Large intestine (tissue), 12 donors: ENCODE measurements at places on chromosomes 7 and 10.

DNA sequence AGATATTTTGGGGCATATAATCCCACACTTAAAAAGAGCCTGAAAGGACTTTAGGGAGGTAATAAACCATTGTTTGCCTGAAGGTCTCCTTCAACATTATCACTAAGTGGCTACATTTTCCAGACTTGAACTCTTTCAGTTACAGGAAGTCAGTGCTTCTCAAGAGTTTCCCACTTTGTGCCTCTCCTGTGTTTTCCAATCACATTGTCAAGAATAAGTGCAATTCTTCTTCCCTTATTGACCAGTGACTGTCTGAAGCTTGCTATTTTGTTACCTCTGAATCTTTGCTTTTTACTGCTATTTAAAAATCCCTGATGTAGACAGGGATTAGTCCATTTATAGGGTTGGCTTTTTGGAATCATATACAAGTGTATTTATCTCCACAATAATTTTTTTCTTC lies 346.7 kb upstream of the ANKRD30A start:
- DNase-seq: no peak

DNA sequence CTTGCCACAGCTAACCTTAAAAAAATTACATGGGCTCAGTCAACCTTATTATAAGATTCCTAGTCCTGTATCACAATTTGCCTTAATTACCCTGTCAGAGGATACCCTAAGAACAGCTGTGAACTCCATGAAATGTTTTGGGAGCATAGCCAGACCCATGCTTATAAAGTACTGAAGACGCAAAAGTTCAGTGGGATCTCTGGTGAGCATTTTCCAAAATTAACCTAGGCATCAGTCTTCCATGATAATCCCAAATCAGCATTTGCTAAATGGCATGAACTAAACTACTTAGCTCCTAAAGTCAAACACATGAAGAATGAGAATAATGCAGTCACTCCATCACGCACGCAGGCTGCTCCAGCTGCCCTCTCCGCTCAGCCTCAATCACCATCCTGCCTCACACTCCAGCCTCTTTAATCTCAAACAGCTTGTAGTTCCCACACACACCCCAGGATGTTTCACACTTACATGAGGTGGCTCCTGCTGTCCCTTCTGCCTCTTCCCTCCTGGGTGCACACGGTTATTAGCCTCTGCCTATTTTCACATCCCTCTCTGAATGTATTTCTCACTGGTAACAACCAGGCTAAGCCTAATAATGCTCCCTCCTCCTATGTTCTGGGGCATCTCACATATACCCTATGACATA lies 15.3 kb downstream of the IGF2BP3 start:
- no peak for DNase-seq

DNA sequence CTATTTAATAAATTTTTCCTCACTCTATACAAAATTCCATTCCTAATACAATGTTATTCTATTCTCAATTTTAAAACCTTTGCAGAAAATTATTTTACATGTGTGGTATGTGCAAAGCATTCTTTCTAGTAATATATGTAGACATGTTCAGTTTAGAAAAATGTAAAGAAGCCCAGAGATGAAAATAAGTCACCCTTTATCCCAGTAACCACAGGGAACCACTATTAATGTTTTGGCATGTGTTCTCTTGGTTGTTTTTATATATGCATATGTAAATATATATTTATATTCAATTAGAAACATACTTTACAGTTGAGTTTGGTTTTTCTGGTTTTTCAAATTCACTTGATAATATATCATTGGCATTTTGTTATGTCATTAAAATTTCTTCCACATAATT lies 14.8 kb upstream of the GLCCI1 start:
- DNase-seq: no peak

DNA sequence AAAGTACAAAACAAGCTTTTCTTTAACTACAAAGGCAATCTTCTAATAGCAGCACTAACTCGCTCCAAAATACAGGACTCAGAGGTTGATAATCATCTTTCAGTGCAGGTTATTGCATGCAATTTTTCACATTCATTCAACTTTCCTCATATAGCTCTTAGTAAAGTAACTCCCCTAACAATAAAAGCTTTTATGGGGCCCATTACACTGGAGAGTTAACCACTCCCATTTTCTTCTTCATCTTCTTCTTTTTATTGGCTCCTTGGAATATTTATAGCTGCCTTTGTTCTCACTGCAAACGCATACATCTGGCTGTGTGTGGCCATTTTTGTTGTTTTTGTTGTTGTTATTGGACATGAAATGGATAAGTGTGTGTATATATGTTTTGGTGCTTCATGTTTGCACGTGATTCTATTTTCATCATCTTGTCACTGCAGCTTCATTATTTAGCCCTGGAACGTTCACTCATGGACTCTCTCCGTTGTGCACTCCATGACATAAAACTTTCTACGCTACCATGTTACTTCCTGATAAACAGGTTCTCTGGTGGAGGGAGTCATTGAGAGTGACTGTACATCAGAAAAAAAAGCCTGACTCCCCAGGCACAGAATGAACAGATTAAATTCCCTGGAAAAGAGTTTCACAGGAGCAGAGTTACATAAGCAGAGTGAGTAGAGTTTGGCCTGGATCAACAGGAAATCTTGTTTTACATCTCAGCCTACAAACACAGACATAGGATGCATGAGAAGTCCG lies 236.4 kb upstream of the SP4 start:
- DNase-seq: no peak

DNA sequence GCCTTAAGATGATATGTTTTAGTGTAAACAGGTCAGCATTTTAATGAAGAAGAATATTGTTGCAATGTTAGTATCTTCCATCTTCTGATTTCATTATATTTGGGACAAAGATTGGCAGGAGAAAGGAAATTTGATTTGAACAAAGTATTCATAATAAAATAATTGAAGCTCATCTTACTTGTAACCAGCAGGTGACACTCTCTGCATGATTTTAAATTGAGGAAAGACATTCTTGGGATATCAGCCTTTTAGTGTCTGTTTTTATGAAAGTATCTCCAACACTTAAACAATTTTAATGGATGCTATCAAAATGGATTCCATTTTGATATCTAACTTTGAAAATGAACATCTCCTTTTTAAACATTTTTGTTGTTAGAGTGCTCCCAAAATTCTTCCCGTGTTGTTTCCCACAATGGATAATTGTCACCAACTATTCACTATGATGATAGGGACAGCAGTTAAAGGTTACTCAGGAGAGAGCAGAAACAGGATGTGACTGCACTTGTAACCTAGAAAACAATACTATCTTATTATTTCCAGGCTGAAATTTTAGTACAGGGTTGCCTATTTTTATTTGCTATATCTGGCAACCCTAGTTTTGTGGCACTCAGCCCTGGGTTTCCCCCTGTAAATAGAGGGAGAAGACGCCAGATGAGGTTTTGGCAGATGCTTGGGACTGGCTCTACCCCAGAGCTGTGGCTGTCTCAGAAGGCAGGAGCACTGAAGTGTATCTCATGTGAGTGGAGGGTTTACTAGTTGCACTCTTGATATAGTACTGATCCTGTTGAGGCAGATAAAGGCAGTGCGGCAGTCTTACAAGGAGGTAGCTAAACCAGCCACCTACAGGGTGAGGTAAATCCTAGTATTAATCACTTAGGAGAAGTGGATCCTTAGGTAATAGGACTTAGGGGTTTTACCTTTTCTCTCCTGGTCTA lies 31.0 kb upstream of the ABCB4 start:
- DNase-seq: no peak

DNA sequence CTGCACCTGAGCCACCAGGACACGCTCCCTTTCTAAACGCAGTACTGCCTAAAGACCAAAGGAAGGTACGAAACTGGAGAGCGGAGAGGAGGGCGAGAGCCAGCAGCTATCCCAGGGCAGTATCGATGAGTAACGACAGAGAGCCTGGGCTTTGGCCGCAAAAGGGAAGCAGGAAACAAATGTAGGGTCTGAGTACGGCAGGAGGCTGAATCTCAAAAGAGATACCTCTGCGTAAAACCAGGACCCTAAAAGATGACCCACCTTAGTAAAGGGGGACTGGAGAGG lies 20.4 kb downstream of the PARP12 start:
- no peak for DNase-seq

GRCh38 chr7:2567679-2568278 lies 9.0 kb downstream of the IQCE start:
- DNase-seq: no peak

GRCh38 chr7:118615-119391 lies 73.6 kb upstream of the FAM20C start:
- no peak for DNase-seq

- DNase-seq: no peak
Measured at GRCh38 chr10:4281190-4281825, 496.3 kb upstream of the KLF6 start.

DNA sequence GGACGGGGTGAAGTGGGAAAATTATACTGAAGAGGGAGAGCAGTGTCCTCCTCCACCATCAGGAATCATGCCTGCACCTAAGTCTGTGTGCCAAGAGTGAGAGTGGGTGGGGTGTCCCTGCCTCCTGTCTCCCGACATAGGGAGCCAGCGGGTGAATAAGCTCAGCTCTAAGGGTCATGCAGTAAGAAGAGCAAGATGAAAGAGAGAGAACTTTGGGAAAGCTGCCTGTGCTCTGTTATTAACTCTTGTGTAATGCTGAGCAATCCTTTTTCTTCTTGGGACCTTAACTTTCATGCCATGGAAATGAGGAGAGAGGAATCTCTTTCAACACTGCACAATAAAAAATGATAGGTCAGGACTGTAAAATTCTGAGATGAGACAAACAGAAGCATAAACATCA lies 7.9 kb upstream of the TCAF1 start:
- DNase-seq: no peak

DNA sequence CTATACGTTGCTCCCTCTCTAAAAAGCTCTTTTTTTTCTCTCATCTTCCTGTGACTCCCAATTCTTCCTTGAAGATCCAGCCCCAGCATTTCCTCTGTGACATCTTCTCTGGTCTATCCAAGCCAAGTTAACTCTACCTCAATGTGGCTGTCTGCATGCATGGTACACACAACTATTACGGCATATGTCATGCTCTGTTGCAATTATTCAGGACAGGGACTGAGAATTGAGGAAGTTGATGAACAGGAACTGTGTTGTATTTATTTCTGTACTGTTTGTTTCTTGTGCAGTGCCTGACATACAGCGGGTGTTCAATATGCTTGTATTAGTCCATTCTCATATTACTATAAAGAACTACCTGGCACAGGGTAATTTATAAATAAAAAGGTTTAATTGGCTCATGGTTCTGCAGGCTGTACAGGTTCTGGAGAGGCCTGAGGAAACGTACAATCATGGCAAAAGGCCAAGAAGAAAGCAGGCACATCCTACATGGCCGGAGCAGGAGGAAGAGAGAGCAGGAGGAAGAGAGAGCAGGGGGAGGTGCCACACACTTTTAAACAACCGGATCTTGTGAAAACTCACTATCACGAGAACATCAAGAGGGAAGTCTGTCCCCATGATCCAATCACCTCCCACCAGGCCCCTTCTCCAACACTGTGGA lies 6.3 kb downstream of the TRPV5 start:
- no peak for DNase-seq

GRCh38 chr10:43105102-43105955 lies 28.5 kb downstream of the RET start:
- peak; percentile 85 for DNase-seq

GRCh38 chr7:54802841-54803240 lies 43.8 kb upstream of the SEC61G start:
- DNase-seq: no peak

- DNase-seq: peak; percentile 30
Measured at GRCh38 chr7:31782411-31782991, 95.5 kb downstream of the PPP1R17 start.

DNA sequence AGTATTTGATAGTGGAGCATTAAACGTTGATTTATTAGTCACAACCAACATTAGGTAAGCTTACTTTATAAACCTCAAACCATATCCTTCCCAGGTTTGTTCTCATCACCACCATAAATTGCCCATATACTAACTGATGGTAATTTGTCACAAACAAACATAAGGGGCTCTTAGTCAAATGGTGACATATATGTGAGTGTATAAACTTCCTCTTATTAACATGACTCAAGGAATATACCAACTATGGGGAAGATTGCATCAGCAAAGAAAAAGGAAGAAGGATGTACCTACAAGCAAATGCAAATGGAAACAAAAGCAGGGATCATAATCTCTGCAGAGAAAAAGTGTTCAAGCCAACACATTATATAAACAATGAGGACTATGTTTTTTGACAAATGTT lies 418.2 kb upstream of the AKR1E2 start:
- no peak for DNase-seq

DNA sequence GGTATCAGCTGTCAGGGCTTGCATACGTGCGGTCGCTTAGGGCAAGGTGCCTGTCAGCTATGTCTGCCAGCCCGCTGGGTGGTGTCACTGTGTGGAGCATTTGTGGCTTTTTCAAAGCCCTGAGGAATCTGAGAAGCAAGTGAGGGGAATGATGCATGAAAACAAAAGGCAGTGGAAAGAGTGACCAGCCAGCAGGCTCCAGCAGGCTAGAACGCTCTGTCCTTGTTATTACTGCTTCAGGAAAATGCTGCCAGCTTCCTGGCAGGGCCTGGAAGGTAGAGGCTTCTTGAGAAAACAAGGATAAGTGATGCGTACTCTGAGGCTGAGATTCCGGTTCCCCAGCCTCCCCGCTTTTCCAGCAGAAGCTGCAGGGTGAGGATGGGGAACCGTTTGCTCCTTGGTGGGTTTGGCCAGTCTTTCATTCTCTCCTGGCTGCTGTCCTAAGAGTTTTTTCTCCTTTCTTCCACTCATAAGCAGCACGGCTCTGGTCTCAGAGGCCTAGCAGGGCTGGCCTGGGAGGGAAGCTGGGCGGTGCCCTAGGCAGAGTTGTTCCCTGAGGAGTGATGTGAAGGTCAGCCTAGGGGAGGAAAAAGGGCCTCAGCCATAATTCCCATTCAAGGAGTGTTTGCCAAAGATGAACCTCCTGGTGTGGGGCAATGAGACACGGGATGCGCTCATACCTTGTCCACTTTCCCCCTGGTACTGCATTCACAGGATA lies 42.8 kb upstream of the MKLN1 start:
- no peak for DNase-seq

DNA sequence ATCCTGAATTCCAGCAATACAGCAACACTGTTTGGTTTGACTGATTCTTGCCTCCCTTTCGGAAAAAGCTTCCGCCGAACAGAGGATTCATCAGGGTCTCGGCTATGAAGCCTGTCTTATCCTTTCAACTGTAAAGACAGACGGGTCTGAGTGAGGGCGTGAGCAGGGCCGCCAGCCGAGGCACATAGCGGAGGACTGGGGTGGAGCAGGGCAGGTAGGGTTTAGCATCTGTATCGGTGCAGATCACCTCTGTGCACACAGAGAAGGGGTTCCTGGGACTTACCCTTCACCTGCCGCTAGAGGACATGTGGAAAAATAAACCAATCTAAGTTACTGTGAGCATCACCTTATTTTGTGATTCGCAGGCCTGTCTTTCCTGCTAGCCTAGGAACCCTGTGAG lies 656.9 kb upstream of the FOXK1 start:
- DNase-seq: no peak

DNA sequence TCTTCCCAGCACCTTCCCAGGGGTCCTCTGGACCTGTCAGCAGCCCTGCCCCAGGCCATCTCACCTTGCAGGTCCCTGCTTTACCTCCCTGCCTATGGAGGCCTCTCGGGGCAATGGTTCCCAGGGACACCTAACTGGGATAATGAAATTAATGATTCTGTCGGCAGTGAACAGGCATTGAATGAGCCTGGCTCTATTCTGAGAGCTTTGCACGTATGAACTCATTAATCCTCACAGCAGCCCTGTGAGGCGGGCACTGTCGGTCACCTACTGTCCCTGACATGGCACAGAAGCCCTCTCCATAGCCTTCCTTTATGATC lies 22.9 kb downstream of the ADCYAP1R1 start:
- no peak for DNase-seq

- peak; percentile 60 for DNase-seq
Measured at GRCh38 chr7:21944616-21945453, 864 bp downstream of the CDCA7L start.
